ENCODE measurements at places on chromosomes 2 and 18.
A peak's percentile ranks its signal among the peaks of the same experiment; 100 is the strongest.

DNA sequence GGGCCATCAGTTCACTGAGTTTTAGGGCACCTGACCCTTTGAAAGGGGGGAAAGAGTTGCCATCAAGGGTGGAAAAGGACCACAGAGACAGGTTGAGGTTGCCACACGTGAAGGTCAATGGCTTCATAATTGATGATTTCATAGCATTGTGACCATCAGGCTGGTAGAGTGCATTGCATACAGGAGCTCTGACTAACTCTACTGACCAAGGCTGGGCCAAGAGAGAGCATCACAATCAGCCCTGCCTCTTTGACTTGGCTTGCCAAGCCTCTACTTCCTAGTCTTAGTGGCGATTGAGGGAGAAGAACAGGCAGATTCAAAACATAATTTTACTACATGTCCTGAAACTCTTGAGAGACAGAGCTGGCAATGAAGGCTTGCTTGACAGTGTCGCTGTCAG, 5.8 kb upstream of the TNP1 start:
- no peak for DNase-seq

DNA sequence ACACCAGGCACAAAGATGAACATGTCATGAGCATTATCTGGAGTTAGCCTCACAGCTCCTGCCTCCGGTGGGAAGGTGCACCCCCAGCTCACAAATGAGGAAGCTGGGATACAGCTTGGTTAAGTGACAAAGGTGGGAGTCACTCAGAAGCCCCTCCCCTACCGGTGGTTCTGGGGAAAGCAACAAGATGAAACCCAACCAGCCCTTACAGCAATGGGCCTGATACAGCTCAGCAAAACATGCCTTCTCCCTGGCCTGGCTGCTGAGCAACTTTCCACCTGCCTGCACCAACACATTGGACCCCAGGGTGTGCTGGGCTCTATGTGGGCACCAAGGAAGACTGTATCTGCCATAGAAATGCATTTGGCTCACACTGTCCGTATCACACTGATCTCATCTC, 113.2 kb downstream of the GYPC start:
- no peak for DNase-seq

GRCh38 chr2:220181165-220181564, 553.7 kb downstream of the SLC4A3 start:
- DNase-seq, result no peak

GRCh38 chr2:201880993-201881611, 74.8 kb downstream of the CDK15 start:
- no peak for DNase-seq

- DNase-seq, result no peak
Observed at GRCh38 chr2:182302174-182302573, 124.7 kb downstream of the PDE1A start.

DNA sequence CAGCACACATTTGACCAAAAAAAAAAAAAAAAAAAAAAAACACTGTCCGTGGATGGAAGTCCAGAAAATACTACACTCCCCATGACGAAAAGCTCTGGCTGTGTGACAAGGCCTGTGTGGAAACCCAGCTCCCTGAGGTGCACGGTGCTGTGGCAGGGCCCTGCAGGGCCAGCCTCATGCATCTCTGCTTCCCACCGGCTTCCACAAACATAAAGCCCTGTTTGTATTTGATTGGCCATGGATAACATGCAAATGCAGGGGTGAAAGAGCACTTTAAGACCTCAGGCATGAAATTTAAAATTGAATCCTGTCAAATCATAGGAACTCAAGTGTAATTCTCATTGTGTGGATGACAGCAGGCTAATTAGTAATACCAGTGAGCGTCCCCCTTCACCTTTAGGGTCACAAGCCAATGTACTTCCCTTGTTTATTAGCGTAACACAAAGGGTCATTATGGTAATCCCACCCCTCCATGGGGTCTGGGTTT, 757.2 kb downstream of the GALR1 start:
- no peak for DNase-seq

GRCh38 chr2:196486146-196486545, 153.4 kb upstream of the CCDC150 start:
- DNase-seq, result no peak

GRCh38 chr18:8625461-8626092, 16.3 kb downstream of the RAB12 start:
- DNase-seq, result no peak

DNA sequence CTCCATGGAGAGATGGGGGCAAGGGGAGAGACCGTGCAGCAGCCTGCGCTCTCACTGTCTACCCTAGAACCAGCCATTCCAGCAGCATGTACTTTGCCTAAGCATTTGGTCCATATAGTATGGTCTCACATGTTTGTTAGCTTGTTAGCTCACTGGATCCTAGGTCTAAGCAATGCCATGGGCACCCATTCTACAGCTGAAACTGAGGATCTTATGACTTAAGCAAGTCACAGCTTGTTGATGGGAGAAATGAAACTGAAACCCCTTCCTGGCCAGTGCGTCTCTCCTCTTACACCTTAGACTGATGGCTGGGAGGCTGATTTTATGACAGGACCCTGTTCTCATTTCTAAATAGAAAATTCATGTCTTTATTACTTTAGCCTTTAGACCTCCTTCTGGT, 90.1 kb downstream of the EPAS1 start:
- DNase-seq, result no peak

- no peak for DNase-seq
Observed at GRCh38 chr2:170145675-170146432, 32.1 kb upstream of the MYO3B start.

- DNase-seq, result no peak
Observed at GRCh38 chr2:54895730-54896129, 154.5 kb downstream of the RTN4 start.

GRCh38 chr2:5123582-5124196, 568.5 kb upstream of the SOX11 start:
- DNase-seq, result no peak

DNA sequence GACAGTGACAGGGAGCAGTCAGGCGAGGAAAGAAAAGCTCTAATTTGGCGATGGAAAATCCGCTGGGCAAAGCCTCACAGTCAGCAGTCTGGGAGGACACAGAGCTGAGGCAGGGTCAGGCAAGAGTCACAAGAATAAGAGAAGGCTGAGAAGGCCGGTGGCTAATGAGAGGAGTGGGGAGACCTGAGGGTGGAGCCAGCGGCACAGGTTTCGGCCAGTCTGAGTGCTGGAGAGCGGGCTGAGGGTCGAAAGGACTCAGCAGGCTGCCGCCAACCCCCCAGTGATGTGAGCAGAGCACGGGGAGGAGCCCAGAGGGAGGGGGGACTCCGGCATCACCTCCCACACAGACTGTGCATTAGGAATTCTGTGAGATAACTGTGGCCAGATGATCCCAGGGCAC, 500.6 kb upstream of the MYT1L start:
- no peak for DNase-seq

DNA sequence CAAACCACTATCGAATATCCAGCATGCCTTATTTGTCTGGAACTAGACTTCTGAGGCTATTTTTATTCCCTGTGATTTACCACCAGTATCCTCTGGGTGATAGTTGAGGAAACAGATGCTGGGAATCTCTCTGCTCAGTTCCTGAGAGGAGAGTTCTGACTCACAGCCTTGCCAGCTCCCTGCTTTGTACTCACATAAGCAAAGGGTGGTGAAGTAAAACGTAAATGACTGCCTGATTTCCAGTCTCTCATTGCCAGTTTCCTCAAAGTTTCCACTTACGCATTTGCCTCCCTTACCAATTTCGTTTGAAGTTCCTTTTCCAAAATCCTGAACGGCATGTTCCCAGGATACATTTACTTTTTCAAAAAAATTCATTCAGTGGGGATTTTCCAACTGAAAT, 69.2 kb upstream of the HNRNPA3 start:
- no peak for DNase-seq

- no peak for DNase-seq
Observed at GRCh38 chr2:163621445-163622004, 114.3 kb downstream of the FIGN start.

GRCh38 chr2:120708944-120709607, 26.6 kb upstream of the GLI2 start:
- DNase-seq, result no peak

DNA sequence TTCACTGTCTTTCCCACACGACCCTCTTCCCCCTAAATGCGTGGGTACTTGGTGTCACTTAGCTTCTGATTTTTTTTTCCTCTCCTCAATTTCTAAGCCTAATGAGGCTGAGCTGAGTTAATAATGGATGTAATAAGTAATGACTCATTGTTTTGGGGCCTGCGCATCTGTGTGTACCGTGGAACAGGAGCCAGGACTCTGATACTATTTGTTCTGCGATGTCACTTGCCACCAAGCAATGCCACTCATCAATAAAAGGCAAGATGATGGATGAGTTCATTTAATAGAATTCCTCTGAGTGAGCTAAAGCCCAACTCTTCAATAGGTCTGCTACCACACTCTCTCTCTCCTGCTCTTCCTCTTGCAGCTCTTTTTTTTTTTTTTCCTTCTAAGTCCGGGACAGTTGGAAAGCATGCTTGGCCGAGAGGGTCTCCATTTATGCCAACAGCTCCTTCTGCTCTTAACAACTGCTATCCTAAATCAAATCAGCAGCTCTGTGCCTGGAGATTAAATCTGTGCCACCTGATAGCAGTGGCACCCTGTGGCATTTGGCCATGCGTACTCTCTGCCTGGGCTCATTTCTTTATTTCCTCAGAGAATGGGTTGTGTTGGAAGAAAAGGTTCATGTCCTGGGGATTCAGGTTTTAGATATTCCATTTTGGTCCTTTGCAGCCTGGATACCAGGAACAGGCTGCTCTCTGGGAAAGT, 1284.2 kb upstream of the PIK3C3 start:
- DNase-seq, result no peak

- DNase-seq, result no peak
Observed at GRCh38 chr2:59237311-59237710, 996.2 kb upstream of the FANCL start.

- no peak for DNase-seq
Observed at GRCh38 chr2:15133461-15133860, 427.7 kb downstream of the NBAS start.

DNA sequence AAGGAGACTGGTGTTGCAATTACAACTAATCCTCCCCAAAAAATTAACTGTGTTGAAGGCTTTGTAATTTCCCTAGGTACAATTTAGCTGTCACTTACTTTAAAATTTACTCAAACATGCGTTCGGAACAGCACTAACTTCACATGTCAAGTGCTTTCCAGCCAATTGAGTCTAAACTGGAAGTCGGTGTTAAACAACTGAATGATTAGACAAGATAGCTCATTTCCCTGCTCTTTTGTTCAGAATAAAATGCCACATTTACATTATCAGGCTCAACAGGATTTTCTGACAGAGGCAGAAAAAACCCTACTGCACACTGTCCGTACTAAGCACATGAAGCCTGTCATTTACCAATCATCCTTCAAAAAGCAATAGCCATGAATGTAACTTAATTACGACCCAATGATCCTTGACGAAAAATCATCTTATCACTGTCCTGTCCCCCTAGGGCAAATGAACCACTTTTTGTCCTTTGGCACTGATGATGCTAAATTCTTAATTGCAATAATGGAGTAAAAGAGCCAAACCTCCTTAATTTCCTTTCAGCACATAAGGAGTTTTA, 56.0 kb downstream of the LRPPRC start:
- DNase-seq, result no peak

- no peak for DNase-seq
Observed at GRCh38 chr2:19132967-19133366, 225.5 kb downstream of the OSR1 start.

DNA sequence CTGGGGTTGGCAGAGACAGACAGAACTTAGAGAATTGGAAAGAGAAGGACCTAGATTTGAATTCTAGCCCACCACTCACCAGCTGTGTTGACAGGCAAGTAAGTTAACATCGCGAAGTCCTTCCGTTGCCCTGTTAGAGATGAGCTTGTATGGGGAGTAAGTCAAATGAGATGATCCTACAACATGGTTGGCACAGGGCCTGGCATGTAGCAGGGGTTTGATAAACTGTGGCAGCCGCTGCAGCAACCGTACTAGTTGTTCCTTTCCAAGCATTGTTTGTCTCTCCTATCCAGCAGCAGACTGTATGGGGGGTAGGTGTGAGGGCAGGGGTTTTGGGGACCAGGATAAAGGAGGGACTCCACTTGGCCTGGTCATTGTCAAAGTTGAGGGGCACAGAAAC, 16.0 kb downstream of the TET3 start:
- no peak for DNase-seq

GRCh38 chr2:9558948-9559381, 3.3 kb upstream of the ADAM17 start:
- no peak for DNase-seq

DNA sequence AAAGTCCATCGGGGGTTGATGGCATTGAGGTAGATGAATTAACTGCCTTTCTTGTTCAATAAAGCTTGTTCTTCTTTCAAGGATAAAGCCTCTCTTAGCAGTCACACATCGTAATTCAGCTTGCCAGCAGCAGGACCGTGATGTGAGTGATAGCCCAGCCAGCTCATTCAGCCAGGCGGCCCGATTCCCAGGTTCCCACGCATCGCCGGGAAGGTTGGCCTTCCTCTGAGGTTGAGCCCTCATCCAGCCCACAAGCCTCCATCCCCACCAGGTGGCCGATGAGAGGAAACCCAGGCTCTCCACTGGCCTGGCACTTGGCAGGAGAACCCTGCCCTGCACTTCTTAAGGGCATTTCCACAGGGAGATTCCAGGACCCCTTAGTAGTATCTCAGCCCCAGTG, 4.7 kb downstream of the AGAP1 start:
- DNase-seq, result no peak

- DNase-seq, result no peak
Observed at GRCh38 chr2:195600778-195601177, 56.2 kb upstream of the SLC39A10 start.

- DNase-seq, result peak; percentile 98
Observed at GRCh38 chr2:27050996-27051901, at the start of gene AGBL5. TSS of gene AGBL5 (plus strand) at chr2:27051668. CDS start at chr2:27052959, 1,291 bp downstream.

- no peak for DNase-seq
Observed at GRCh38 chr2:21253311-21254027, 129.7 kb downstream of the TDRD15 start.

DNA sequence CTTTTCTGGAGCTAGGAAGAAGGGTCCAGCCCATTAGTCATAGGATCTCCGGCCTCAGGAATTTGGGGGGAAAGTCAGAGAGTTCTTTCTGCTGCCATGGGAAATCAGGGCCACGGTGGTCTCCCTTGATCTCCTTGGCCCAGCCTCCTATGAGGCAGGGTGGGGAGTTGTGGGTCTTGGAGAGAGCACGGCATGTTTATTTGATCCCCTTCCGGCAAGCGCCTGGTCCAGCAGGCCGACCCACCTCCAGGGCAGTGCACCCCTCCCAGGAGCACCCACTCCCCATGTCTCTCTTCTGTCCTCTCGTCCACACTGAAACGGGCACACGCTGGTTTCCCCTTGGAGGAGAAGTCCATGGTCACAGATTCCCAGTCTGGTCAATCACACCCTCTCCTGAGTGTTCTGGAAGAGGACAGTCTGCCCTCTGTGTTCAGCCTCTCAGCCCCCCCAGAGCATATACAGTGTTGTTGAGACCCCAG, 464.6 kb upstream of the HS6ST1 start:
- DNase-seq, result no peak

- DNase-seq, result no peak
Observed at GRCh38 chr2:213229814-213230213, 54.5 kb upstream of the SPAG16 start.

GRCh38 chr18:10453806-10454680, at the start of gene APCDD1:
TSS of gene APCDD1 (plus strand) at chr18:10454635. CDS start at chr18:10454982, 347 bp downstream.
- DNase-seq, result no peak

- DNase-seq, result no peak
Observed at GRCh38 chr2:6866982-6867381, 1.3 kb upstream of the CMPK2 start.

- no peak for DNase-seq
Observed at GRCh38 chr18:49663899-49664890, 102.3 kb downstream of the LIPG start.

Data from stimulated activated naive CD4-positive, alpha-beta T cell (primary cell).